AG20443 (cell line): ENCODE measurements at places on chromosomes 3 and 15.

DNA sequence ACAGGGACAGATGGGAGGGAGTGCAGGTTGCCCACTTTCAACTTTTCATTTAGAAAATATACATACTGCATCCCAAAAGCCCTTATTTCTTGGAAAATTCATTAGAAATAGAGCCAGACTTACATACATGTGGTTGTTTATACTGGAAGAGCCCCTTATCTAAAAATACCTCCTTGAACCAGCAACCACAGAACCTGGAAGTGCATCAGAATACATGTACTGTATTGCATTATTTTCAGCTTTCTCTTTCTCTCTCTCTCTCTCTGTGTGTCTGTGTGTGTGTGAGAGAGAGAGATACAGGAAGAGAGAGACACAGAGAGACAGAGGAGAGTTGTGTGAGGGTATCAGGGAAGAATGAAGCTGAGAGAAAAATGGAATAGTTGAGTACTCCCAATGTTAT, 29.5 kb upstream of the LSAMP start:
- DNase-seq: no peak

DNA sequence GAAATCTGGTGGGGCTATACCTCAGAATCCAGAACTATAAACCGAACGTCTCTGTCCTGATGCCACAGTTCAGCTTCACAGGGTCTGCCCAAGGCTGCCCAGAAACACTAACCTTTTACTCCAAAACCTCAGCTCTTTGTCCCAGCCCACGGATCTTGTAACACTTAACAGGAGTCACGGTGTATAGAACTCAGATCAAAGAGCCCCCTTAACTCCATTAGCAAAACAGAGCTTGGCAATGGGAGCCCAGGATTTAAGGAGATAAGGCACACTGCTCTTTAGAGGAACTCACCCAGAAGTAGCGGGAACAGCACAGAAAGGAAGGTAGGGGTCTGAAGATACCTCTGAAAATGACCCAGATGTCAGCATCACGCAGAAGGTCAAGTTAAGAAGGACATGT, 68.8 kb upstream of the SOX14 start:
- DNase-seq: no peak

GRCh38 chr3:50267280-50267913, 1.6 kb upstream of the SEMA3B start:
- DNase-seq: peak; percentile 72

DNA sequence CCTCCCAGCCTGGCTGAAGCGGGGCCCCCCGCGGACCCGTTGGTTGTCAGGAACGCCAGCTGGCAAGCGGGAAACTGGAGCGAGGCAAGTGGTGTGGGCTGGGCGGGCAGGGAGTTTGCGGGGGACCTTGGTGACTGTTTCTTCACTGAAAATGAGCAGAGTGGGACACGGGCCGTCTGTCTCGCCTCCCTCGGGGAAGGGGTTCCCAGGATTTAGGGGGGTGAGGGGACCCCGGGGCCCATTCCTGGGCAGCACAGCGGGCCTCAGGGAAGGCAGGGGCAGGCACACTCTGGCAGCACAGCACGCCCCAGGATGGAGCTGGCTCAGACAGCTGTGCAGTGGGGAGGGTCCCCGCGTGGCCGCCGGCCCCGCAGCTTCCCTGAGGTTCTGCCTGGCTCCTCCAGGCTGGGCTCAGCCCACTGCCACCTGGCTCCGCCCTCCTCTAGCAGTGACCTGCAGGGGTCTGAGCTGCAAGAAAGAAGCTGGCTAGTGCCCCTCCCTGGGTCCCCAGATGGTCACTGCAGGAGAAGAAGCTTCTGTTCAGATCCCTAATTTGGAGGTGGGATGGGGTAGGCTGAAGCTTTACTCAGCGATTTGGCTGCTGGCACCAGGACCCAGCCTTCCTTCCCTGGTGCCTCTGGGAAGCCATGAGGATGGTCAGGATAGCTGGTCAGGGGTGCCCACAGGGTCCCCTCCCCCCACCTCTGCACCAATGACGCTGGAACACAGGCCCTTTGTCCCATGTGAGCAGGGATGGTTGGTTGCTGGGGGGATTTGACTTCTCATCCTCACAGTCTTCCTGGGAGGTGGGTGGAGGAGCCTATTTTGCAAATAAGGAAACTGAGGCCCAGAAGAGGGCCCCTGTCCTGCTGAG, 90.4 kb downstream of the TBC1D2B start:
- DNase-seq: no peak

DNA sequence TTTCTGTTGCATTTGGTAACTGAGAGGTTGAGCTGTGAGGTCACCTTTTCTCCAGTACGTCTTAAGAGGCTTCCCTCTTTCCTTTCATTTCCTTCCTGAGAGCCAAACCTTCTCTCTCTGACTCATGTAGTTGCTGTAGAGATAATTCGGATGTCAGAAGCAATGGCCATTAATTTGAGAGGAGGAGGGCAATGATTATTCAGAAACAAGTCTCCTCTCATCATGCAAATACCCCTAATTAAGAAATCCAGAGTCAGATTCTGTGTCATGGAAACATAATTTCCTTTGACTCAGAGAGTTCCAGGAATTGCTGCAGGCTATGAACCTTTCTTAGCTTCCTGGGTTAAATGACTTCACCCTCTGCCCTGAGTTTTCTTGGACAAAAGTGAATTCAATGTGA, 59.0 kb upstream of the GSK3B start:
- DNase-seq: peak; percentile 70

GRCh38 chr3:101102678-101103296, 109.6 kb upstream of the ABI3BP start:
- no peak for DNase-seq

DNA sequence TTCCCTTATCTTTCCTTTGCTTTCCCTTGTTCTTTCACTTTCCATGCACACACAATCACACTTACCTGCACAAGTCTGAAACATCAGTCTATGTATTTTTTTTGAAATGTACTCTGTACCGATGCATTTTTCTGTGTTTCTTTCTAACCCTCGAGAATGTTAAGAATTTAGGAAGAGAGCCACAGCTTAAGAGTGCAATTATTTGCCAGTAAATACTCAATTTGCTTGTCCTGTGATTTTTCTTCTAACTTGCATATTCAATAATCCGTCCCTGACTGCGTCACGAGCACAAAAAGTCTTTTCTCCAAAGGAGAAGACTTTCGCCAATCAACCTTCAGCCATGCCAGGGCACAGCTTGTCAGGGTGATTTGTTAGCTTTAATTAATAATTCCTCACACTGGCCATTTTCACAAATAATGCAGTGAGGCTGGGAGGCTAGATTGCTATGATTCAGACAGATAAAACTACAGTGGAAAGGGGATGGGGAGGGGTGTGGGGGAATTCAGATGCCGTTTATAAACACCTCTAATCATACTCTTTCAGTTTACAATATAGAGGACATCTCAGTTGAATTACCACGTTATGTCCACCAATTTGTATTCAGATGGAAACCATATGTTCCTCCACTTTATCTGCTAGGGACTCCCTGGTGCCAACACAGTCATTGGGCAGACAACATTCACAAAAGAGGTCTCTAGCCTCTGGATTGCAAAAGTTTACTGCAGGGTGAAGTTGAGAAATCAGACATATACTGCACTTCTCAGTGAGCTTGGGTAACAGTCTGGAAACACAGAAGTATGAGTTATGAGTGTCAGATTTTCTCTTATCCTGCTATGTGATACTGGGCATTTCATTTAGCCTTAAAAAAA, 388.0 kb downstream of the ZBTB20 start:
- DNase-seq: peak; percentile 47
